ENCODE measurements at places on chromosomes 7 and 10. TPM values are rescaled to one million over a fixed set of nuclear protein-coding genes. Genes with fewer than 3 reads are reported as not detected.

GRCh38 chr7:66296-66695 is 126.1 kb upstream of the FAM20C start:
- DNase-seq = no peak

GRCh38 chr7:34036051-34036920 is 130.9 kb downstream of the BMPER start:
- DNase-seq = peak; percentile 33

GRCh38 chr7:134699021-134699818 is 52.6 kb downstream of the BPGM start:
- no peak for DNase-seq

DNA sequence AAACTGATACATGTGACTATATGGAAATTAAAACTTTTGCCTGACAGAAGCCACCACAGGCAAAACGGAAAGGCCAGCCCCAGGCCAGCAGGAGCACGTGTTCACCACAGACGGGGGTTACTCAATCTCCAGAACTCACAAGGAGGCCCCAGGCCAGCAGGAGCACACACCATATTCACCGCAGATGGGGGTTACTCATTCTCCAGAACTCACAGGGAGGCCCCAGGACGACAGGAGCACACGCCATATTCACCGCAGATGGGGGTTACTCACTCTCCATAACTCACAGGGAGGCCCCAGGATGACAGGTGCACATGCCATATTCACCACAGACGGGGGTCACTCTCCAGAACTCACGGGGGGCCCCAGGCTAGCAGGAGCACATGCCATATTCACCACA is 61.5 kb downstream of the NKX6-2 start:
- peak; percentile 72 for DNase-seq

DNA sequence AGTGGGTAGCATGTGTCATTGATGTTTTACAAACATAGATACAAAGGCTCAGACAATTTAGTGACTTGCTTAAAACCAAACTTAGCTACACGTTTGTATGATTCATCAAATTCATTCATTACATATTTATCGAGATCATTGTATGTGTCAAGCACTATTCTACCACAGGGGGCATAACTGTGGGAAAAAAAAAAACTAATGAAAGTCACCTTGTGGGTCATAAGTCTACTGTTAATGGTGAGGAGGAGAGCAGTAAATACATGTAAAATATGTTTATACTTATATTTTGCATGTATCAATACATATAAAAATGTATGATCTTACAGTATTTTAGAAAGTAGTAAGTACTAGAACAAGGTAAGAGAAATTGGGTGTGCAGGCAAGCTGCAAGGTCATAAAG is 933.8 kb downstream of the IPMK start:
- no peak for DNase-seq

- no peak for DNase-seq
Measured at GRCh38 chr7:116340201-116340847, 130.0 kb downstream of the TES start.

- DNase-seq = peak; percentile 54
Measured at GRCh38 chr10:3068201-3068967, 1.0 kb downstream of the PFKP start.

DNA sequence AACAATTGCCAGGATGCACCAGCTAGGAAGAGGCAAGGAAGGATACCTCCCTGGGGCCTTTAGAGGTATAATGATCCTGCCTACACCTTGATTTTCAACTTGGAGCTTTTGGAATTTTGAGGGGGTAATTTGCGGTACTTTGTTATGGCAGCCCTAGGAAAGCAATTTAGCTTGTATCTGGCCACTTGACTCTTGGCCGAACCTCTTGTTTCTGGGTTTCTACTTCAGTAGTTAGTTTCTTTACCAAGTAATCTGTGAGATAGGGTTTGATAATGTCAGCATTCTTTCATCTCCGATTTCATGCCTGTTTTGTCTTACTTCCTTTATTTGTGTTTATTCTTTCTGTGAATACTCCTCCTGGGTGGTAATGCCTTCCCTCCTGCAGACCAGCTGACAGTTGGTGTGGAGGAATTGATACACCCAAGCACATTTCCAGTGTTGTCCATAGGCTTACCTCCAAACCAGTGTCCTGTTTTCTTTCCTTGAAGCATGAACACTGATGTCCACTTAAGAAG is 163.7 kb downstream of the SND1 start:
- no peak for DNase-seq

DNA sequence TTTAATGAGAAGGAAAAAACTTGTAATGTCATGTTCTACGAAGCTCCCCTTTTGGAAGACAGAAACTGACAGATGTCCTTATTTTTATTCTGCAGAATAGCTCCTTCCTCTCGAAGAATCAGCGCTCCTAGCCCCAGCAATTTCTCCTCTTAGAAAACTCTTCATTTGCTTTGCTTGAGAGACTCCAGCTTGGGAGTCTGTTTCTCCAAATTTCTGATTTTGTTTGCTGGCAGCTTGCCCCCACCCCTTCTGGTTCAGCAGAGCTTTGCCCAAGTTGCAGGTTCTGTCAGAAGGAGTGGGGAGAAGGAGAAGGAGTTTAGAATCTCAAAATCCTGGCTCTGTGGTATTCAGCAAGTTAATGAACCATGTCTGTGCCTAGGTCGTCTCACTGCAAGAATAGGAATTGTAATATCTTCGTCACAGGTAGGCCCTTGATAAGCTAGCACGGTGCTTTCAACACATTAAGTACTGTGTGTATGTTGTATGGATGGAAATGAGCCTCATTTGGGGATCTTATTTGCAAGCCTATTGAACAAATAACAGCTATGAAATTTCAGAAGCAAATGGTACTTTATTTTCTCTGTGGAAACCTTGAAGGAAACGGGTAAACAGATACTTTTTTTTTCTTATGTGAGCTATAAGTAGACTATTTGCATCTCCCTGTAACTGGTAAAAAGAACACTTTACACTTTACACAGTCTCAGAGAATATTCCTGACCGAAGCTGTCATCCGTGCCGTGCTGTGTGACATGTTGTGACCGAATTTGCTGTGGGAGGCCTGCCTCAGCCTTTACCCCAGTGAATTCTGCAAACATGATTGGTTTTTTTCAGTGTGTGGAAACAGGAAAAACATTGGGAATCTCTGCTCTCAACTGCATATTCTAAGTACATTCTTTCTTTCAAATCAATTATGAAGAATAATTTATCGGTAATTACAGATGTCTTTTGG is 290.9 kb downstream of the CAMK1D start:
- DNase-seq = no peak

DNA sequence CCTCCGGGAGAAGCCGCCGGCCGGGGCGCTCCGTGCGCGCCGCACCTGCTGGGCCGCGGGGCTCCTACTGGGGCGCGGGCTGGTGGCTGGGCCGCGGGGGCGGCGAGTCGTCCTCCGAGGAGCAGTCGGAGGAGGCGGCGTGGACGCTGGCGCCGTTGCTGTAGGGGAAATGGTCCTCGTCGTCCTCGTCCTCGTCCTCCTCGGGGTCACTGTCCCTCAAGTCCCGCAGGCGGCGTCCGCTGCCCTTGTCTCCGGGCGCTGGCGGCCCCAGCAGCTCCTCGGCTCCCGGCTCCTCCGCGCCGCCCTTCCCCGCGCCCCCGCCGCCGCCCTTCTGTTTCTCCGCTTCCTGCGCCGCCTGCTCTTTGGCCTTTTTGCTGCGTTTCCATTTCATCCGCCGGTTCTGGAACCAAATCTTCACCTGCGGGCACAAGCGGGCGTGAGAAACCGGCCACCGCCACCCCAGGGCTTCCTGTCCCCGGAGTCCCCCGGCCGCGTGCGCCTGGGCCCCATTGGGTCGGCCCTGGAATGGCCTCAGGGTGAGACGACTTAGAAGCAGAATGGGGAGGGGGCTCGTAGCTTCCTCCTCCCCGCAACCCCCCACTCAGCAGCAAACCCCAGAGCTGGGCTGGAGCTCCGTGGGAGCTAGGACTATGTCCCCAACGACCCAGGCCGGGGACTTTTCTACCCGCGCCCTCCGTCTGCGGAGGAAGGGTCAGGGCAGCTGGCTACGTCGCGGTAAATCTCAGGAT is 4.8 kb downstream of the MNX1 start:
- DNase-seq = no peak

The SPACDR gene
- 1.1 TPM for total RNA-seq

The ECHDC3 gene
- total RNA-seq = 2.8 TPM

The C10orf62 gene
- not detected for total RNA-seq
